CD8-positive, alpha-beta T cell (primary cell): ENCODE measurements at places on chromosomes 7 and 10. TPM values are rescaled to one million over a fixed set of nuclear protein-coding genes. Genes with fewer than 3 reads are reported as not detected.
A peak's percentile ranks its signal among the peaks of the same experiment; 100 is the strongest.

HABP2 gene
- total RNA-seq, result not detected

GRCh38 chr10:73094986-73095480, 1.6 kb downstream of the P4HA1 start:
- no peak for DNase-seq

DNA sequence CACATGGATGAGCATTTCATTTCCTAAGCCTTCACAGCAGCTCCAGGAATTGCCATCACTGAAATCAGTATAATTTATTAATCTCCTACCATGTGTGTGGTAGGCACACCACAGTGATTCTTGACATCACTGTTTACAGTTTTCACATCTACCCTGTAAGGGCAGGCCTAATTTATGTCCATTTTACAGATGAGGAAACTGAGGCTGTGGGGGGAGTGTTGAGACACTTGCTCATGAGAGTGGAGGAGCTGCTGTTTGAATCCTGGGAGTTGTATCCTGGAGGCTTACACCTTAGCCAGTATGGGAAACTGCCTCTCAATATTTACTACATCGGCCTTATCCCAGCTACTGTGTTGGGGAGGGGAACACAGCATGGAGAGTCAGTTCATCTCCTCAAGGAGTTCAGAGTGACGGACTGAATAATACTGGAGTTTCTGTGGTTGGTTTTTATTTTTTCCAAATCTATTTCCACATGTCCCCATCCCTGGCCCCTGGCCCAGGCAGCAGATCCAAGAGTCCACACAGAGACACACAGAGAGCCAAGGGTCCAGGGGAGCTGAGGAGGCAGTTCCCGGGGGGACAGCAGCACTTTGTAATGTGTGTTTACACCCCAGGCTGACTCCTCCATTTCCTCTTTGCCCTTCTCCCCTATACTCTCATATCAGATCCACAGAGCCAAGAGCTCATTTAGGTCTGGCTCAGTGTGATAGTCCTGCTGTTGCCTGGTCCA, 13.2 kb downstream of the UBTD1 start:
- no peak for DNase-seq

TMEM270 gene
- not detected for total RNA-seq

- DNase-seq, result no peak
Observed at GRCh38 chr7:80678707-80679106, 40.3 kb downstream of the CD36 start.

- DNase-seq, result no peak
Observed at GRCh38 chr7:16891874-16892643, 10.3 kb upstream of the AGR3 start.

DNA sequence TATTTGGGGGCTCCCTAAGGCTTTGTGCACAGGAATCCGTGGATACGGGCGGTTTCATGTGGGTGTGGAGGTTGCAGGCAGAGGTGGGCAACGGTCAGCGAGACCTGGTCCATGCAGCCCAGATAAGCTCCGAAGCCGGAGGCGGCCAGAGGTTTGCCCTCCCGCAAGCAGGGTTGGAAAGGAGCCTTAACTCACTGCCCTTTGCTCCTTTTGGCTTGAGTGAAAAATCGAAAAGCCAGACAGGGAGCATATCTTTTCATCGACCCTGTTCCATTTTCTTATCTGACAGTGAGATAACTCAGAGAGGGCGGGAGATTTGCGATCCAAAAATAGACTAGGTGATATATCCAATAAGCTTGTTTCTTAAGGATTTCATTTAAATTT, 1.5 kb downstream of the GRM3 start:
- DNase-seq, result no peak

ANKRD30A gene
- total RNA-seq, result not detected

DNA sequence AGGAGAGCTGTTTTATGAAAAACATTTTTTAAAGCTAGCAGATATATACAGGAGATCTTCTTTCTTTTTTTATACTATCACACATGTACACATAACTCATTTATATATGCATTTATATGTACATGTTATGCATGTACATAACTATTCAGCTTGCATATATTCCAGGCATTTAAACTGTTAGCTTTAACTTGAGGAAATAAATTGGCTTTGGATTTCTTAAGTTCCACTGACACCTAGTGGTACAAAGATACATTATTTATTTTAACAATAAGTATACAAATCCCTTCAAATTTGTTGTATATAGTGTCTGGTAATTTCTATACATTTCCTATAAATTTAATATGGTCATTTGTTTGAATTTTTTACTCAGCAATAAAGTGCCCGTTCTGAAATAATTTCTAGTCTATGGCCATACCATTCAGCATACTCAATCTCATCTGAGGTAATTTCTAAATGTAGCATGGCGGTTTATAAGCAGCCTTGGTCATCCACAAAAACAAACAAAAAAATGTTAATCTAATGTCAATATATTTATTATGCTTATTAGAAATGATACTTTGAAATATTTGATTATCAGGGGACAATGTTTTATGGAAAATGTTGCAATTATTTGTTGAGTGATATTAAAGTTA, 11.6 kb downstream of the ZDHHC6 start:
- DNase-seq, result no peak

INA gene
- total RNA-seq, result not detected

TAS2R41 gene
- total RNA-seq, result not detected

GRCh38 chr10:92404612-92405418, 113.8 kb downstream of the MARCHF5 start:
- DNase-seq, result no peak

MBL2 gene
- not detected for total RNA-seq

DNA sequence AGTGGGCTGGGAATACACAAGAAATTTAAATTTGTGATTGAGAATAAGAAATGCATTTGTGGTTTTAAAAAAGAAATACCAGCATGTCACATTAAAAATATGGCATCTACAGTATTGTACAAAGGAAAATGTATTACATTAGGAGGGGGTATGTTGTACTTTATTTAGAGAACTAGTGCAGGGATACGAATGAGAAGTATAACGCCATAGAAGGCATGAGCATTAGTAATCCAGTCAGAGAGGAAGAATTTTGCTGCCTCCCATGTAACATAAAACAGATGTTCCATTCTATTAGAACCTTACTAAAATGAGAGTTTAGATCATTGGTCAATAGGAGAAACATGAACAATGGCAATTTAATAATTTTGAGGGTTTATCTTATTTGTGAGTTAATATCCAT, 182.2 kb downstream of the ADK start:
- DNase-seq, result no peak

DNA sequence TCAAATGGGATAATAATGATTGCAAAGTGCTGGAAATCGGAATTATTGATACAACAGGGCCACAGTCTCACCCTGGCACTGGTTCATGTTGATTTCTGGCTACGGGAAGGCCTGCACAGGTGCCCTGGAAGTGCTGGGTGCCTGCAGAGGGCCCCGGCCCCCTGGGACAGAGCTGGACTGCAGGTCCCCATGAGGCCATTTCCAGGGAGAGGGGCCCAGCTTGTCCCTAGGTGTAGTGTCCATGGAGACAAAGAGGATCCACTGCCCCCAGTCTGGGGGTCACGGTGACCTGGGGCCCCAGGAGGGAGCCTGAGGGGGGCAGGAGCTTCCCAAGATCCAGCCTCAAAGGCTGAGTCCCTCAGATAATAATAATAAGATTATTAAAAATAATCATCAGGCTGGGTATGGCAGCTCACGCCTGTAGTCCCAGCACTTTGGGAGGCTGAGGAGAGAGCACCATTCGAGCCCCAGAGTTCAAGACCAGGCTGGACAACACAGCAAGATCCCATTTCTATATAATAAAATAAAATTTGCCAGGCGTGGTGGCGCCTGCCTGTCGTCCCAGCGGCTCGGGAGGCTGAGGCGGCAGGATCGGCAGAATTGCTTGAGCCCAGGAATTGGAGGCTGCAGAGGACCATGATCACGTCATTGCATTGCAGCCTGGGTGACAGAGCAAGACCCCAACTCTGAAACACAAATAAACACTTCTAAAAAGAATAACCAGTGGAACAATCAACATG, 98.1 kb downstream of the MICALL2 start:
- no peak for DNase-seq

- DNase-seq, result no peak
Observed at GRCh38 chr7:120431016-120431415, 158.0 kb downstream of the KCND2 start.

LEP gene
- total RNA-seq, result not detected

- no peak for DNase-seq
Observed at GRCh38 chr10:133157662-133158436, 2.2 kb upstream of the KNDC1 start.

SLC29A4 gene
- 0.17 TPM for total RNA-seq

DNA sequence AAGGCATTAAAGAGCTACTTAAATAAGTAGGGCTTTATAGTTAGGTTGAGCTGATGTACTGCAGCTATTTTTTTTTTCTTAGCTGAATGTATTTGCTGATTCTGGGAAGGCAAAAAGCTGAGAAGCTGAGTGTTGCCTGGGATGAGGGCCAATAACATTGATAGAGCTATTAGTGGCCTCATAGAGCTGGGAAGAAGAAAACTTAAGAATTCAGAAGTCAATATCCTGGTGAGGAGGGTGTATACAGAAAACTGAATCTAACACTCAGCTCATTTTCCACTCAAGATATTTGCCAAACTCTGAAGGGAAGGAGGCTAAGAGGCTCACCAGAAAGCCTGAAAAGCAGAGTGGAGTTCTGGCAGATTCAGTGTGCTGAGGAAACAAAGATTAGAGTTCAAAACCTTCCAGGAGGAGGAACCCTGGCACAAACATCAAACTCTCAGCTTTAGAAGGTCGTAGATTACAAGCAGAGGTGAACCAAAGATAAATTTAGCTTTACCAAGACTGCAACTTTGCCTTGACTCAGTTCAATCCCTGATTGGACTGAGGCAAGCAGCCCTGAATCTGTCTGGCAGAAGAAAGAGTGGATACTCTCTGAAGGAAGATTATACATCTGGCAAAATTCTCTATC, 11.3 kb downstream of the PPP1R3C start:
- no peak for DNase-seq

GRCh38 chr10:104349623-104350126, 4.0 kb upstream of the CFAP58 start:
- no peak for DNase-seq

PPP1R9A gene
- total RNA-seq, result 0.08 TPM

DNA sequence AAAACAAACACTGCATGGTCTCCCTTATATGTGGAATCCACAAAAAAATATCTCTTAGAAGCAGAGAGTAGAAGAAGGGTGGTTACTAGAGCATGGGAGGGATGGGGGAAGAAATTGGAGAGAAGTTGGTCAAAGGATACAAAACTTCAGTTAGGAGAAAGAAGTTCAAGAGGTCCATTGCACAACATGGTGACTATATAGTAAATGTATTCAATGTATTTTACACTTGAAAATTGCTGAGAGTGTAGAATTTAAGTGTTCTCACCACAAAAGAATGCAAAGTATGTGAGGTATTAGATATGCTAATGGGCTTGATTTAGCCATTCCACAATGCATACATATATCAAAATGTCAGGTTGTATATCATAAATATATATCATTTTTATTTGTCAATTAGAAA, 232.0 kb upstream of the CELF2 start:
- DNase-seq, result no peak

ABCB4 gene
- 0.16 TPM for total RNA-seq

SLC16A9 gene
- not detected for total RNA-seq

GRCh38 chr7:158060216-158060615, 527.4 kb downstream of the PTPRN2 start:
- no peak for DNase-seq

GRCh38 chr10:17101910-17102266, 27.7 kb downstream of the CUBN start:
- DNase-seq, result no peak

DNA sequence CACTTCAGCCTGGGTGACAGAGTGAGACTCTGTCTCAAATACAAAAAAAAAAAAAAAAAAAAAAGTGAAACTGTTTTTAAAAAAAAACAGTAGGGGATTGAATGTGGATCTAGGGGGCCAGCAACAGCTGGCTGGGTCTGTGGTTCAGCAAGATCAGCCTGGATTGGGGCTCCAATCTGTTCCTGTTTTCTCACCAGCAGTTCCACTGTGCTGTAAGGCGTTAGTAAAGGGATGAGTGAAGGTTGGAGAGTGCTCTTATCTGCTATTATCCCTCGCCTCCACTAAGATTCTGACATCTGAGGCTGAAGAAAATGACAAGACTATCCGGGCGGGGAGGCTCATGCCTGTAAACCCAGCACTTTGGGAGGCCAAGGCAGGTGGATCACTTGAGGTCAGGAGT, 41.6 kb upstream of the GTF2IRD1 start:
- DNase-seq, result no peak

- no peak for DNase-seq
Observed at GRCh38 chr10:22837351-22837750, 90.5 kb upstream of the ARMC3 start.

MAT1A gene
- total RNA-seq, result not detected

VWDE gene
- 0.86 TPM for total RNA-seq

RSPH10B2 gene
- total RNA-seq, result 0.33 TPM

SLC26A5 gene
- 0.17 TPM for total RNA-seq

RNF148 gene
- not detected for total RNA-seq

DNA sequence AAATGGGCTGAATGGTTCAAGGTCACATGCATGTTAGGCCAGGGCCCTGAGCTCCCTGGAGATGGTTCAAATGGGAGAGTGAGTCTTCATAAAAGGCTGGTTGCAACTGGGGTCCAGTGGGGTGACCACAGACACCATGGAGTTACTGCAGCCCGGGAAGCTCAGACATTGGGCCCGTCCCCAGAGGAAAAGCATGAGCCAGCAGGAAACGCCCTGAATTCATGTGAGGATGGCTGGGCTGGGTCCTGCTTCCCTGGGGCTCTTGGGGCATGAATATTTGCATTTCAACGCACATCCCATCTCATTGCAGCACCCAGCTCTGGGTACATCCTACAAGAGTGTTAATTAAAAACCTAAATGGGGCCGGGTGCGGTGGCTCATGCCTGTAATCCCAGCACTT, 549.0 kb downstream of the TCERG1L start:
- no peak for DNase-seq

CLDN12 gene
- 1.8 TPM for total RNA-seq

SLC13A1 gene
- not detected for total RNA-seq

NEBL gene
- total RNA-seq, result not detected

CALML3 gene
- total RNA-seq, result not detected

DNA sequence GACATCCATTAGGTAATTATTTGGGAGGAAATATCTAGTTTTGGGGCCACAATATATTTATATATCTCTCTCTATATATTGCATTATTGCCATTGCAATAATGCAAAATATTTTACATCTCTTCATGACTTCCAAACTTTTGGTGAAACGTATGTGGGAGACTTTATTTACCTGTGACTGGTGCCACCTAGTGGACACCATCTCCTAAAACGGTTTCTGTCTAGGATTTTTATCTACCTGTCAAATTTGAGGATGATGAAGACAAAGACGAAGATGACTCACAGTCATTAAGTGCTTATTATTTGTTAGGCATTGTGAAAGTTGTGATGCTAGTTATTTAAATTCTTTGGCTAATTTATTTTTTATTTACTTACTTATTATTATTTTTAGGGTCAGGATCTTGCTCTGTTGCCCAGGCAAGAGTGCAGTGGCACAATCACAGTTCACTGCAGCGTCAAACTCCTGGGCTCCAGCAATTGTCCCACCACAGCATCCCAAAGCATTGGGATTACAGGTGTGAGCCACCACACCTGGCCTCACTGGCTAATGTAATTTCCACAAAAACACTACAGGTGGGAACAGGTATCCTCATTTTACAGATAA, 18.7 kb upstream of the CBLL1 start:
- DNase-seq, result peak; percentile 77
